ENCODE measurements at places on chromosomes 4 and X.

GRCh38 chr4:161376275-161376674 lies 787.5 kb downstream of the FSTL5 start:
- no peak for DNase-seq

- DNase-seq = no peak
Measured at GRCh38 chr4:132180020-132180427, 969.1 kb upstream of the PCDH10 start.

DNA sequence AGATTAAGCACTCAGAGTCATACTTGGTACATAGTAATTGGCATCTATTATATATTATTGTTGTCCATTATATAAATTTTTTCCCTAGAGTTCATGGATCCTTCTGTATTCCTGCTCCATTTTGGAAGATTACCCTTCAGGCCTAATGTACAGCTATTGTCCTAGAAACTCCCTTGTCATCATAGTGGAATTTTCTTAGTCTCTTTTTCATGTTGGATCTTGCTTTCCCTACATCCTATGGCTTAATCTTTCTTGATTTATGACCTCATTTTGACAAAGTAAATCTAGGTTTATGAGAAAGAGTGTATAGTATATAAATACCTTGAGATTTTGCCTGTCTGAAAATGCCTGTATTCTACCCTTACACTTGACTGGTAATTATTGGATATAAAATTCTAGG lies 22.1 kb downstream of the ARMCX4 start:
- DNase-seq = no peak

DNA sequence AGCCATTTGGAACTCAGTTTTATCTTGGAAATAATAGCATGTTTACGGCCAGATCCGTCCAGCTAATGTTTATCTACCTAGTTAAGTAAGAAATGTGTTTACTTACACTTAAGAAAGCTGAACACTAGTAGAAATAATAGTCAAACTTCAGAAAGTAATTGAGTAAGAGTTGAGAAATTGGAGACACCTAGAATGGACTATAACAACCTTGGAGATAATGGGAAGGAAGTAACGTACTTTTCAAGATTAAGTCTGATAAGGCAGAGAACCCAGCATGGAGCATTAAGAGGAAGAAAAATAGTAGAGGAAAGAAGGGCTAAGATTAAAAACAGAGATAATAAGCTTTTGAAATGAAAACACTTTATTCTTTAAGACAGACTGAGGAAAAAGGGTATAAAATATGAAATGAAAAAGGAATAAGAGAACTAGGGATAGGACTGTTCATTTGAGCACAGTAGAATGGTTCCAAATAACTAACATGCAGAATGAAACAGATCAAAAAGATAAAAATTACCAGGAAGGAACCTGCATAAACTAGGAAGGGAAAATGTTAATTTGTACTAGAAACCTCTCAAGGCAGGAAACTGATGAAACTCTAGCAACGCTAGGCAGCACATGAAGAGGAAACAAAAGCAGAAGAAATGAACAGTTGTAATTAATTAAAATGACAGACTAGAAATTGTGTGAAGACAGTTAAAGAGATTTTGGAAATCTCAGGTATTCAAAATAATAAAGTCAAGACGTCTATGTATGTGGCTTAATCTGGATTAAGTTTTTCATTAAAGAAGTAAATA lies 71.7 kb downstream of the FBXW7 start:
- no peak for DNase-seq

DNA sequence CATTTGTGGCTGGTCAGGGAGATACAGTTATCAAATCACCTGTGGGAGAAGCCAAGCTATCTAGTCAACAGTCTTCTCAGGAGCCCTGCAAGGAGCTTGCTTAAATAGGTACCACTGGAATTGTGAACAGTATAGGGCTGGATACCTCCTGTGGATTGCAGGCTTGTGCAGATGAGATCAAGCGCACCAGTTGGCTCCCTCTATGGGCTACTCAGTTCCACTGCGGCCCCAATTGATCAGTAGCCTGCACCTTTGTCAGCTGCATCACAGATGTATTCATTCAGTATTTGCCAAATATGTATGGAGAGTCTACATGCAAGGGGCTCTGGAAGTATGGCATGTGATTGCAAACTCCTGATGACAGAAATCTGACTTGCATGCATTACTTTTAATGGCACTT lies 28.6 kb downstream of the TEX13A start:
- DNase-seq = no peak

GRCh38 chrX:40006106-40007017 lies 91.4 kb downstream of the BCOR start:
- DNase-seq = no peak

- no peak for DNase-seq
Measured at GRCh38 chr4:48137846-48138245, 3.8 kb upstream of the TXK start.

GRCh38 chrX:134706138-134706537 lies 47.9 kb upstream of the PLAC1 start:
- DNase-seq = no peak

GRCh38 chr4:10581022-10581421 lies 103.5 kb downstream of the CLNK start:
- DNase-seq = no peak

- DNase-seq = no peak
Measured at GRCh38 chrX:42519666-42520231, 258.2 kb downstream of the PPP1R2C start.

DNA sequence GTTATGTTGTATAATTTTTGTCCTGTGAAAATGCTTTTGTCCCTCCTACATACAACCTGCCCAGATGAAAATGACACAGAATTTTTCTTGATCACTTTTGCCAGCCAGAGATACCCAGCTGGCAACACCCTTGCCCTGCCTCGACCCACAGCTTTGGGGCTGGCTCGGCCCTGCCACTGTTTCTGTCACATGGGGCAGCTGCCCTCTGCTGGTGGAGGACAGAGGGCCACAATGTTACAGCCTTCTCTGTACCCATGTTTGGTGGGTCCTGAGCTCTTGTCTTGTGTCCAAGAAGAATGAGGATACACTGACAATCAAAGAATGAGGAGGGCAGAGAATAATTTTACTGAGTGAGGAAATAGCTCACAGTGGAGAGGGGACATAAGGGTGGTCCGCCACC lies 31.1 kb downstream of the BMP15 start:
- DNase-seq = no peak

GRCh38 chrX:68077378-68077777 lies 355.9 kb downstream of the OPHN1 start:
- DNase-seq = no peak

DNA sequence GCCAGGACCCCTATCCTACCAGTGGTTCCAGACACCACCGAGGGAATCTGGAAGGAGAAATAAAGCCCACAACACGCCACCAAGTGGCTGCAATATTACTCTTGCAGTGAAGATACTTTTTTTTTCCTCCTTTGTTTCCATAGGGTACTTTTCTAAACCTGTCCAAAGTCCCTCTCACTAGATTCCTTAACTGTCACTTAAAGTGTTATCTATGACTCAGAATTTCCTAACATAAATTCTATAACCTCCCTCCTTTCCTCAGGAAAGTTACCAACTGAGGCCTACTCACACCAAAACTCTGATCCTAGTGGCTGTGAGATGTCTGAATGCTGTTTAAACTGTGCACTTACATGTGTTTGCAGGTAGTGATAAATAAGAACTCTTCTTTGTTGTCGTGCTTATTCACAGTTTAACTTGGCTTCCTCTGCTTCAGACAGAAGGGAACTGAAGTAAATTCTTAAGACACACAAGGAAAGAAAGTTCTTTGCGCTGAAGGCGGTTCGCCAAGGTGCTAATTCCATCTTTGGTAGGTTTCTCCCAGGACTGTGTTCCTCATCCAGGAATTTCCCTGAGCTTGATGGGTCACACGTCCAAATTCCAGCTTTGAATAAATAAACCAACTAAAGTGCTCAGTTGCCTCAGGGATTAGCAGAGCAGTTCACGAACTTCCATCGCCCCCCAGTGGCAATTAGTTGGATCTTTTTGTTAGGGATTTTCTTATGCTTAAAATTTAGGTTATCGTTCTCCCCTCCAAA lies 10.7 kb upstream of the HCCS start:
- DNase-seq = no peak

GRCh38 chrX:63032811-63033210 lies 318.3 kb downstream of the SPIN4 start:
- no peak for DNase-seq

DNA sequence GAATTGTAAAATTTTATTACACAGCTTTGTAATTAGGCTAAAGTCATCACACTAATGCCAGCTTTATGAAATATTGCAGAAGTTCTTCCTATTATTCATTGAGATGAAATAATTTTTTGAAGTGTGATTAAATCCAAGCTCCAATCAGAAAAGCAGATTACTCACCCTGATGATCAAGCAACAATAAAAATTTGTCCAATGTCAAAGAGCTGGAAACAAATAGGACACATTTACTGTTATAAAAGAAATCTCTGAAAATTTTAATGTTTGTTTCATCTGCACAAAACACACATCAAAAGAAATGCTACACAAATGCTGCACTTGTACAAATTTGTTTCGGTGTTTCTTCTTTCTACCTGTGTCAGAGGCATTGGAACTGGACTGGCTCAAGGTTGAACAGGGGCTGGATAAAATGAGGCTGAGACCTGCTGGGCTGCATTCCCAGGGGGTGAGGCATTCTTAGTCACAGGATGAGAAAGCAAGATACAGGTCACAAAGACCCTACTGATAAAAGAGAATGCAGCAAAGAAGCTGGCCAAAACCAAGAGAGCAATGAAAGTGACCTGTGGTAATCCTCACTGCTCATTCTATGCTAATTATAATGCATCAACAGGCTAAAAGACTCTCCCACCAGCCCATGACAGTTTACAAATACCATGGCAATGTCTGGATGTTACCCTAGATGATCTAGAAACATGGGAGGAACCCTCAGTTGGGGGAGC lies 78.3 kb downstream of the GASK1B start:
- no peak for DNase-seq

- no peak for DNase-seq
Measured at GRCh38 chr4:26140150-26140898, 180.5 kb upstream of the RBPJ start.

DNA sequence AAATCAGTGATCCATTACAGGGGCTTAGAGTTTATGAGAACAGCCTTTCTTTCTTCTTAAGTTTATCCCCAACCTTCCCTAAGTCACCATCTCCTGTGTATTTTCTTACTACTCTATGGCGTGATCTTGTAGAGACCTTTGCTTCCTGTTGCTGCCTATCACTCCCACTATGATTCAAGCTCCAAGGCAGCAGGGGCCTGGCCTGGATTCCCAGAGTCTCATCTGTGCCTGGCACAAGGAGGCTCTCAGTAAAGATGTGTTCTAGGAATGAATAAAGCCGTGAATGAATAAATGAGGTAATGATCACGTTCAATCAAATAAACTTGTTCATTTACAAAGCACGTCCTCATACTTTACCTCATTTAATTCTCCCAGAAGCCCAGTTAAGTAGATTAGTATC lies 45.4 kb downstream of the CC2D2A start:
- DNase-seq = no peak

DNA sequence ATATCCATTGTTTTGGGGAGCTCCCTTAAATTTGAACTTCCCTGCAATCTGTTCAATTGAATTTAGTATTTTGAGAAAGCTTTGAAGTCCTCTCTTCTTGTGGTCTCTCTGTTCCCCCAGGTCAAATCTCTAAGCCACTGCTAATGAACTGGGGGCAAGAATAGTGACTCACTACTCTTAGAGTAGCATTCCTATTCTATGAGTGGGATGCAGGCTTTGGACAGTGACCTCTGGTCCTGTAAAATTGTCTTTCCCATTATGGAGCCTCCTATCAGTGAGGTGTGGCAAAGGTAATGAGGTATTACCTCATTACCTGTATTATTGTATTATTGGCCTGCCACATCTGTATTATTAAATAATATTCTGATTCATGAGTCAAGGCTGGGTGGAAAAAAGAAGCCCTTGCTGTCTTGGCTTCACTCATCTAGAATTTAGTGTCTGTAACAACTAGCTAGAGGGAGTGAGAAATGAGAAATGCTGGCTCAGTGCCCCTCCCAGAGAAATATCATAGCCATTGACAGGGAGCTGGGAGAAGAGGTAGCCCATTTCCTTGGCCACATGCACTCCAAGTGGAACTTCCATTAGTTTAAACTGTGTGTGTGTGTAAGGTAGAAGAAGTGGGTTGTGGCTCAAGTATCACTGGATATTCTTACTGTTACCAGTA lies 393.9 kb upstream of the CTSO start:
- DNase-seq = no peak

GRCh38 chrX:17613979-17614588 lies 123.2 kb upstream of the SCML1 start:
- DNase-seq = no peak

GRCh38 chr4:158299459-158300007 lies 89.2 kb downstream of the TMEM144 start:
- no peak for DNase-seq

GRCh38 chrX:22536746-22537304 lies 264.1 kb downstream of the CBLL2 start:
- DNase-seq = no peak

- no peak for DNase-seq
Measured at GRCh38 chr4:8919651-8920288, 48.1 kb upstream of the HMX1 start.
